Daoy (cell line): ENCODE measurements at places on chromosomes 1 and 21. TPM values are rescaled to one million over a fixed set of nuclear protein-coding genes. Genes with fewer than 3 reads are reported as not detected.

DNA sequence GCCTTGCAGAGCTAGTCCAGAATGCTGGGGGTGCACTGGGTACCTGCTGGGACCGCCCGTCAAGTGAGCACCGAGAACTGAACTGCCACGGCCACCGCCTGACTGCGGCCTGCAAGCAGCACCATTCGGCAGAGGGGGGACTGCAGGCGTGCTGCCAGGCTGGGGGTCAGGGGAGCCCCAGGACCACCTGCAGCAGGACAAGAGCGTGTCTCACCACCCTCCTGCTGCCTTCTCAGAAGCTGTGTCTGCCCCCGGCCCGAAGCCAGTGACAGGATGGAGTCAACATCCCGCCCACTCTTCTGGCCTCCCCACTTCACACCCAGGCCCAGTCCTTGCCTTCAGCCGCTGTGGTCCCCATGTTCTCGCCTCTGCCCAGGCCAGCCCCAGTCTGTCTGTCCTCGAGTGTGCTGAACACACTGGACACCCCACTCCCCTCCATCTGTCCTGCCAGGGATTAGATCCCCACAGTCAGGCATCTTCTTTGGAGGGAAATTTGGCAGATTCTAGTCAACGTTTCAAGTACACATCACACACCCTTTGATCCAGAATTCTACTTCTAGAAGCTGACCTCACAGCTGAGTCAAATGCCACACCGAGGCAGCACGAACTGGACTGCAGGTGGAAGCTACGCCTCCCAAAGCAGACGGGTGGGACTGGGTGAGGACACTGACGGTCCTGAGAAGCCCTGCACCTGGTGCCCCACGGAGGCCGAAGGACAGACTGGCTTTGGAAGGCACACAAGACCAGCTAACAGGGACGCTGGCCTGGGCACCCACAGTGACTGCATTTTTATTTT lies 26.0 kb downstream of the PTTG1IP start:
- DNase-seq: no peak

- no peak for DNase-seq
Measured at GRCh38 chr1:221053889-221054288, 174.6 kb downstream of the HLX start.

Gene PGBD5
- 1.0 and 3.6 TPM in 2 replicates for total RNA-seq

Gene AVPR1B
- not detected in 2 replicates for total RNA-seq

DNA sequence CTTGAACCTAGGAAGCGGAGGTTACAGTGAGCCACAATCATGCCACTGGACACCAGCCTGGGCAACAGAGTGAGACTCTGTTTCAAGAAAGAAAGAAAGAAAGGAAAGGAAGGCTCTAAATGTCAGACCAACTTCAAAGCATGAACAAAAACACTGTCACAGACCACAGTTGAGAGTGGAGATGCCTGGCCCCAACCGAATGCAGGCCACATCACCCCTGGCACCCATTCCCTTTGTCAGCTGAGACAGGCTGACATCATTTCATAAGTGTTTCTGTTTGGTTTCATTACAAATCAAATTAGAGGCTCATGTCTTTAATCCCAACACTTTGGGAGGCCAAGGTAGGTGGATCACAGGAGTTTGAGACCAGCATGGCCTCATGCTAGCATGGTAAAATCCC lies 28.6 kb upstream of the NADK start:
- DNase-seq: no peak

Gene TMPRSS15
- 0.03 and 0.23 TPM in 2 replicates for total RNA-seq

DNA sequence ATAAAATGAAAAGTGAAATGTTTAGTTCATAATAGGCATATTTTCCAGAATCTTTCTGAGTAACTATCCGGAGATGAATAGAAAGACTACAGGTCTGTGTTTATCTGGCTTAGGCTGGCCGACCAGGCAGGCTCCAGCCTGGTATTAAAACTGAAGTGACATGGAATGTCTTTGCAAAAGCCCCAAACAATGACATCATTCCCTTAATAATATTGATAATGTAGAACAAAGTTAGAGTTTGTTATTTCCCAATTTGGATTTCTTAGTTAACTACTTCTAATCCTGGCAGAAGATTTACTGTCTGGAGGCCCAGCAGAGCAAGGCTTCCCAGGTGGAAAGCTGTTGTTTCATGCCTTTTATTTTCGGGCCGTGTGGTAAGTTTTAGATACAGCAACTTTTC lies 207.7 kb downstream of the GREM2 start:
- no peak for DNase-seq

DNA sequence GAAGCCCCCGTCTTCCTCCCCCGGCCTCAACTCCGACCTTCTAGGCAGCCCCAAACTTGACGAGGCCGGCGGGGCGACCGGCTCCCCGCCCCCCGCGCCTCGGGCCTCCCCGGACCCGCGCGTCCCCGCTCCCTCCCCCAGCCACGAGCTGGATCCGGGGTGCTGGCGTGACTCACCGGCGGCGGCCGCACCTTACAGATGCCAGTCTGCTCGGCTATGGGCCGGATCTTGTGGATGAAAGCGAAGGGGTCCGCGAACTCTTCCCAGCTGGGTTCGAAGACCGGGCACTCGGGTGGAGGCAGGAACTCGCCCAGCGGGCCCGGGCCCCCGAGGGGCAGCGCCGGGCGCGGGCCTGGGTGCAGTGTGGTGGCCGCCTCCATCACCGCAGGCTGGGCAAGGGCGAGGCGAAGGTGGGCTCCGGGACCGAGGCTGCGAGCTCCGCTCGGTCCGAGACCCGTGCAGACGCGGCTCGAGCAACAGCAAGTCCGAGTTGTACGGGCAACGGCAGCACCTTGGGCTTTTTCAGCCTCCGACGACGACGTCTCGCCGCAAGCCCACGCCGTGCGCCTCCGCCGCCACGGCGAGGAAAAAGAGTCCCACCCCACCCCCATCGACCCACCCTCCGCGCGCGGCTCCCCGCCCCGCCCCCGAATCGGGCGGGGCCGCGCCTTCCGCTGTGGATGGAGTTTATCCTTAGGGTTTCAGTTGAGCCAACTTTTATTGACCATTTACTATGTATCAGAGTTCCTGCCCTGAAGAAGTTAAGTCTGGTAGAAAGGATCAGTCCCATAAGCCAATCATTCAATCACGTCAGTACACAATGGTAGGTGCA lies at the start of gene KDM5B:
TSS of gene KDM5B (minus strand) at position 496 of the 832 bp plus-strand sequence. CDS start at position 380, 116 bp downstream.
- DNase-seq: peak; percentile 70

- DNase-seq: no peak
Measured at GRCh38 chr1:33338440-33339211, 17.7 kb upstream of the A3GALT2 start.

DNA sequence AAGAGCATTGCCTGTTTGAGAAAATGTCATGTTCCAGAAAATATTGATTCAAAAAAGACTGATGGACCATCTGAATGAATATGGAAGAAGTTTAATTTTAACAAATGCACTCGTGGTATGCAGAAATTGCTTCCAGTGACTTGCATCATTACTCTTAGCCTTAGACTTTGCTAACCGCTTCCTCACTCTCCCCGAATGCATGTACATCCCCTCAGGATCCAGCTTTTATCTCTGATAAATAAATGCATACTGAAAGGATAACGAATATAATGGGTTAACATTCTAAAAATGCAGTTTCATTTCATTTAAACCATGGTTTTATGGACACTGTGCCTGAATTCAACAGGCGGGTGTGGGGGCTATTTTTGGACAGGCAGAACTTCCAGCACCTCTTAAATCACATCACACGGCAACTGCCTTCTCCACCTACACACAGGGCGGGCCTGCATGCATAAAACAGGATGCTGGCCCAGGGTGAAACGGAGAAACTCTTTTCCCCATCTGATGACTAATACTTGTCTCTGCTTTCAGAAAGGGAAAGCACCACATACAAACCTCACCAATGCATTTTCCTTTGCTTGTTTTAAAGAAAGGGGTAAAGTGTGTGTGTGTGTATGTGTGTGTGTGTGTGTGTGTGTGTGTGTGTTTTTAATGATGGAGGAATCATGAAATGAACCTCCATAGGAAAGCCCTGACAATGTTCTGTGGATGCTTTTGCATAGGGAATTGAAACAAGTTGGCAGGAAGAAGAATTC lies 48.7 kb downstream of the SPAG17 start:
- peak; percentile 89 for DNase-seq

Gene APOBEC4
- not detected in 2 replicates for total RNA-seq

Gene PAQR6
- total RNA-seq: 0.11 TPM in 1 of 2 replicates, not detected in the other

- DNase-seq: peak; percentile 56
Measured at GRCh38 chr1:79042117-79042516, 35.6 kb upstream of the ADGRL4 start.

DNA sequence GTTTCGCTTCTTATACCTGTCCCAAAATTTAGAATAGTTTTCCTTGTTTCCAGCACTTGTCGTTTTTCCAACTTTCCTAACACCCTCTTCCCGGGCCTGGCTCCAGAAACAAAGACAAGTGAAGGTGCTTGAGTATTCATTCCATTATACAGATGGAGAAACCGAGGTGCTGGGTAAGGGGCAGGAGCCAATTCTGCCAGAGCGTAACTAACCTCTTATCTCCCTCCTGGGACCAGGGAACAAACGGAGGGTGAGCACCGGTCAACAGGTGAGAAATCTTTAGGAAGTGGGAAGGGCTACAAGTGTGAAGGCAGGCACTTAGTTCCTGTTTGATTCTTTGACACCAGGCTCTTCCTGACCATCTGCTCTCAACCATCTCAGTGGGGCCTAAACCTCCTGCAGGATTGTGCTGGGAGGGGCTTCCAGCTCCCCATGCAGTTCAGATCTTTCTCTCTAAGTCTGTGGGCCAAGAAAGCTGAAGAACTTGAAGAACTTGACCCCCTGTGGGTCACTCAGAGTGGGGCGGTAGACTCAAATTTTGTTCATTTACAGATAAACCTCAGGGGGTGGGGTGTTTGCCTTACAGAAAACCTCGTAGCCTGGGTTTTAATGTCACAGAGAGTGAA lies 8.7 kb downstream of the PLXNA2 start:
- no peak for DNase-seq

GRCh38 chr1:118828038-118828437 lies 160.1 kb downstream of the TBX15 start:
- DNase-seq: no peak

Gene LHX8
- total RNA-seq: 0.46 TPM in 1 of 2 replicates, not detected in the other

GRCh38 chr1:161207173-161207572 lies 5.0 kb downstream of the NDUFS2 start:
- DNase-seq: no peak

Gene GPR161
- 8.8 and 8.9 TPM in 2 replicates for total RNA-seq

GRCh38 chr1:203250911-203251310 lies 21.4 kb upstream of the CHIT1 start:
- no peak for DNase-seq

Gene LMX1A
- not detected in 2 replicates for total RNA-seq

DNA sequence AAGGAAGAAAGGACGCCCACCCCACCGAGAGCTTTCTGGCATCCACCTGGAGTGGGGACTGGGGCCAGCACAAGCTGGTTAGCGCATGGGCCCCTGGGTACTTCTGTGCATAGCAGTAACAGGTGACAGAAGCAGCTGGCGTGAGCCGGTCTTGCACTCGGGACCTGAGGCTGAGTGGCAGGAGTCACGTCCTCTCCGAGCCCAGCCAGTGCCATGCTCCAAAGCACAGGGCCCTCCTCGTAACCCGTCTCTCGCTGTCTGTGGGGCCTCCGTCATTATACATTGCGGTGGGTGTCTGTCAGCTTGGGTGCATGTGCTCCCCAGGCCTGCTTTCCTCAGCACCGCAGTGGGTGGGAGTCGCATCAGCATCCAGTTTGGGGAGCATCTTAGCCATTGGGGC lies 87.6 kb upstream of the VAMP3 start:
- no peak for DNase-seq

DNA sequence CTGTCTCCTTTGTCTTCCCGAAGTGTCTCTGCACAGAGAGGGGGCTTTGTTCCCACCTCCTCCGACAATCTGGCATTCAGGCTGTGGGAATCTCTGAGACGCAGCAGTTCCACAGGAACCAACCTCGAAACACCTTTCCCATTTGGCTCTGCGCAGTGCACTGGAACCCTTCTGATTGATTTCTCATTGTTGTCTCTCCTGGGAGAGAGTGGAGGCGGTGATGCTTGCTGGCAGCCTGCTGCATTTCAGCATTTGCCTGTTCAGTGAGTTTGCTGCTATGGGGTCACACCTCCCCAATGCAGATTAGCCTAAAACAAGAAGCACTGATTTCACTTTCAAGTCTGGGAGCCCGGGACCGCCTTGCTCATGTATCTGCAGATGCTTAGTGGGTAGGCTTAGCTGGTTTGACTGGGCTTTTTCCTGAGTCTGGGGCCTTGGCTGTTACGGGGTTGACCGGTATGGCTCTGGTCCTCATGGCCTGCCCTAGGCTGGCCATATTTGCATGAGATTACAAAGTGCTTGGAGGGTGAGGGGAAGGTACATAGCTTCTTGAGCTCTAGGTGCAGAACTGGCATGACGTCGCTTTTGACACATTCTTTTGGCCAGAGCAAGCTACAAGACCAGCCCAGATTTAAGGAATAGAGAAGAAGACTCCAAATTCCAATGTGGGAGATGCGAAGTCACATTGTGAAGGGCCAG lies 695.3 kb downstream of the PTPRU start:
- DNase-seq: no peak

DNA sequence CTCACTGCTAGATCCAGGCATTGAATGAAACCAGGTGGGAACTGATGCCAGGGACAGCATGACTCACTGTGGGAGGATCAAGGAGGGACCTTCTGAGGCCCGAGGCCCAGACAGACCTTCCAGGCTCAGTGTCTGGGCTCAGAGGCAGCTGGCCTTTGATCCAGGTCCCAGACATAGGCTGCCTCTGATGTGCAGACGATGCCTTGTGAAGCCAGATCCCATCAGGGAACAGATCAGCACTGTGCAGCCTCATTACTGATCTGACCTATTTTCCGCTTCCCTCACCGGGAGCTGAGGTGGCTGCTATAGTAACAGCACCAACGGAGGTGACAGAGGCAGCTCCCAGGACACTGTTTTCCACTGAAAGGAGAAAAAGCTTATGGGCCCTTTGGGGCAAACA lies 399.5 kb downstream of the MATN1 start:
- DNase-seq: peak; percentile 43

- DNase-seq: no peak
Measured at GRCh38 chr1:117580882-117581281, 25.0 kb upstream of the TENT5C start.

GRCh38 chr1:234725177-234726132 lies 115.5 kb upstream of the IRF2BP2 start:
- DNase-seq: no peak

DNA sequence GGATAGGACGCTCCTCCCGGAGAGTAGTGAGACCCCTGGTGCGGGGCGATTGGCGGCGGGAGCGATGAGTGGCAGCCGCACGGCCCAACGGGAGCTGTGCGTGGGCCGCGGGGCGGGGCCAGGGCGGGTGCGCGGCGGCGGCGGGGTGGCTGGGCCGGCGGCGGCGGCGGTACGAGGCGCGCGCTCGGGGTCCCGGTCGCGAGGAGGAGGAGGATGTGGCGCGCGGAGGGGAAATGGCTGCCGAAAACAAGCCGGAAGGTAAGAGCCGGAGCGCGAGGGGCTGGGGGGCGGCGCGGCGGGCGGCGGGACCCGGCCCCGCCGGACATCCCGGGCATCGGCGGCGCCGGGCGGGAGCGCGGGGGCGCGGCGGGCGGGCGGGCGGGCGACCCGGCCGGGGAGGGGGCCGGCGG lies at the start of gene CAMTA1:
TSS of gene CAMTA1 (plus strand) at position 137 of the 410 bp plus-strand sequence. CDS start at position 214, 77 bp downstream.
- no peak for DNase-seq

DNA sequence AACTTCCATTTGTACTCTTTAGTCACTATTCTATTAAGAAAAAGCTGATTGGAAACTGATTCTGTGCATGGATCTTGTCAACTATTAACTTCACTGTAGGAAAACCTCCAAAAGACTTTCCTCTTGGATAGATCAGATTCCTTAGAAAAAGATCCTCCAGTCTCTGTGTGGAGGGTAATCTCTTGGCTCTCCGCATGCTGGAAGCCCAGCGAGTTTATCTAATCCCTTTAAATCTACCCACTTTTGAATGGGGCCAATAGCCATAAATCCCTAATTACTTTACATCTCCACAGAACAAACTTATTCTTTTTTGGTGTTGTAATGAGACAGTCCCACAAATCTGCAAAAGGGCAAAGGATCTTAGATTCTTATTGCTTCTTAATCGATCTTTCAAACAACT lies 1206.4 kb upstream of the ADGRL4 start:
- DNase-seq: no peak

Gene B3GALT2
- total RNA-seq: not detected in 2 replicates
